Stimulated activated CD4-positive, alpha-beta T cell treated with anti-CD3 and anti-CD28 coated beads, Interleukin-15, amount 100 ng/mL, for 1 hour (primary cell): ENCODE measurements at places on chromosomes 4 and X.

DNA sequence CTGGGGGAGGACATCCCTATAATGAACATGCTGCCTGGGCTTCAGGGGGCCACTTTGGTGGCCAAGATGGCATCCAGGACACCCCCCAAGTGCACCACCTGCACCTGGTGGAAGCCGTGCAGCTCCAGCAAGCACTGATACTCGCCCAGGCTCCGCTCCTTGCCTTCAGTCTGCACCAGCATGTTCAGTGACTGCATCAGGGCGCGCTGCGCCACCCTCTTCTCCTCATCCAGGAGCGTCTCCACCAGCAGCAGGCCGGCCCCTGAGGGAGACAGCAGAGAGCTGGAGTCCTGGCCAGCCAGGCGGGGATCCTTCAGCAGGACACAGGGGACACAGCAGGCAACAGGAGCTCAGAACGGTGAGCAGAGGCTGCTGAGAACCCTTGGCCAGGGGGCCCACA is 11.3 kb upstream of the SLC25A6 start:
- DNase-seq, result no peak

- no peak for DNase-seq
These were observed 178.2 kb downstream of the HS3ST1 start for GRCh38 chr4:11250510-11250909.

DNA sequence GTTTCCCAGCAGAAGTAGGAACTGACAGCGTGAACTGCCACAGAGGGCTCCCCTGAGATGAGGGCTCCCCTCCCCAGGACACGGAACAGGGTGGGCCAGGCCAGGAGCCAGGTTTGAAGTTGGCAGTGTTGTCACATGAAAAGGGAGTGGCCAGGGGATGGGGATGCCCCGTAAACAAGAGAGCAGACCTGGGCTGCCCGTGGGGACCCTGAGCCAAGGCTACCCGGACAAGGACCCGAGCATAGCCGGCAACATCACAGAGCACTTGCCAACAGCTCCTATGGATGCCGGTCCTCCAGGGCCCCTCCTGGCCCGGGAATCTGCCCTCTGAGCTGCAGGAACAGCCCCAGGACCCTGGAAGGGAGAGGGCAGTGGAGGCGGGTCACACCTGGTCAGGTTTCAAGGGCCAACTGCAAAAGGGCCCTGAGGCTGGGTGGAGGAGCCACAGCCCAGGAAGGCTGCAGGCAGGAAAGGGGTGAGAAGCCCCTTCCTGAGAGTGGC is 102.1 kb downstream of the CPZ start:
- no peak for DNase-seq

DNA sequence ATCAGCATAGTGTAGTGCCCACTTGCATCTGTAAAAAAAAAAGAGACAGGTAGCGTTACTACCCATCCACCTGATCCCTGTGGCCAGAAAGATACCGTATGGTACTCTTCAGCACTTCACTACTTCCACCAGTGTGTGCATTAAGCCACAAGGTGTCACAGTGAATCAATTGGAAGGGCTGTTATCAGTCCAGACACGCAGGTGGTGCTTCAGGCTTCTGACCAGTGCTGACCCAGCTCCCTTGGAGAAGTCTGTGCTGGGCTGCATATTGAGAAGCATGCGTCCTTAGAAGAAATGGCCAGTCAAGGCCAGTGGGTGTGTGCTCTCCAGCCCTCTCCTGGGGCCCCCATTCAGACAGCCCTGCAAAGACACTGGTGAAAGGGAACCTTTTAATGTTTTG is 10.6 kb downstream of the LDB2 start:
- no peak for DNase-seq

- DNase-seq, result no peak
These were observed 9.3 kb upstream of the SYTL5 start for GRCh38 chrX:37997096-37997495.

DNA sequence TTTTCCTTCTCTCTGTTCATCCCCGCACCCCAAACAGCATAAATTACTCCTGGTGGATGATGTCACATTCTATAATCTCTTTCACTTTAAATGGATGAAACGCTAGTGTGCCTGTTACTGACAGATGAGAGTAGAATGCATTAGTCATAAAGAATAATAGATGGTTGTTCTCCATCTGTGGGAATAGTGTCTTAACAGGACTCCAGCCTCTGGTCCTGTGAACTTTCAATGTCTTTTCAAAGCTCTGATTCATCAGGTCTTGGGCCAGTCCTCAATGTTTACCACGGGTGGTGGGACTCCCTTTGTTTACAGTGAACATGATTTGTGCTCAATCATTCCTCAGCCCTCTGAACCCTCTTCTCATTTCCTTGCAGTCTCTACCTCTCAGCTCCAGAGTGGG is 182.6 kb downstream of the GABRB1 start:
- no peak for DNase-seq

- DNase-seq, result no peak
These were observed 22.7 kb upstream of the ACSL1 start for GRCh38 chr4:184848510-184848909.

- no peak for DNase-seq
These were observed 21.6 kb downstream of the PNMA6E start for GRCh38 chrX:153379508-153379907.

DNA sequence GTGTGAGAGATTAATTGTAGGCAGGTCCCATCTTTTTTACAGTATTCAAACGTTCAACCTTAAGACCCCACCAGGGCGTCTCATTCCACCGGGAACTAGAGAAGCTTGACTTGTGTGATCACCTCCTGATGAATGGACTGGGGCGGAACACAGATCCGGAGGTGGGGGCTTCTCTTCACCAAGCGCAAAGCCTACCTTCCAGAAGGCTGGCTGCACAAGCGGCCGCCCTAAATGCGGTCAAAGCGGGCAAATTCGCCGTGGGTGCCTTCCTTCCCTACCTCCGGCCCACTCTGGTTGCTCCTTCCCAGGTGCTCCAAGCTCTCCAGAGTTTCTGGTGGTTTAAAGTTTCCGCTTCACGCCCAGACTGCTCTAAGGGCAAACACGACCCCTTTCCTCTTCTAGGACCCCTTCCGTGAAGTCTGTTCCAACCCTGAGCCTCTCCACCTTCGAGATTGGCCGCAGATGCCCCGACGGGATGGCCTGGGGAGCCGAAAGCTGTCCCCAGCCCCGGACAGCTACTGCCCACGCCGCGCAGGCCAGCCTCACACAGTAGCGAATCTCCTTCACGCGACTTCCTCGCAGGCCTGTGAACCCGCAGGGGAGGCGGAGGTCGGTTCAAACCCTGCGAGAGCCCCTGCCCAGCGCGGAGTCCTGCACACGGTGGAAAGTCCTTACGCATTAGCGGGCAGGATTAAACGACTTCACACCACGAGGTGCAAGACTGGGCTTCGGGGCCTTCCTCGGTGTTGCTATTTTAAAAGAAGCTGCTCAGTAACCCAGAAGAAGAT is 1.6 kb upstream of the WWC2 start:
- DNase-seq, result no peak

DNA sequence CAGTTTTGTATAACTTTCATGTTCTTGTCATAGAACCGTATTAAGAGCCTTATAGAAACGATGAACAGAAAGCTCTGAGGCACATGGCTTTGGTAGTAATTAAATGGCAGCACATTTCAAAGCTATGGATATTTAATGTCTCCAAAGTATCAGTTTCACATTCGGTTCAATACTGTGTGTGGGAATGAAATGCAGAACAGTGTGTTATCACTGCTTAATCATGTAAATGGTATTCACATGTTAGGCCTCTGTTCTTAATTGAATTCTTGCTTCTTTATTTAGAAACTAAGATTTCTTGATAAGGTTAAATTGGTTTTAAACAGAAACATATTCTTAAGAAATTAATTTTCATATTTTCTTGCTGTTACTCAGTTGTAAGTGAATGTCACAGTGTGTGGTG is 701.0 kb upstream of the PITX2 start:
- no peak for DNase-seq

DNA sequence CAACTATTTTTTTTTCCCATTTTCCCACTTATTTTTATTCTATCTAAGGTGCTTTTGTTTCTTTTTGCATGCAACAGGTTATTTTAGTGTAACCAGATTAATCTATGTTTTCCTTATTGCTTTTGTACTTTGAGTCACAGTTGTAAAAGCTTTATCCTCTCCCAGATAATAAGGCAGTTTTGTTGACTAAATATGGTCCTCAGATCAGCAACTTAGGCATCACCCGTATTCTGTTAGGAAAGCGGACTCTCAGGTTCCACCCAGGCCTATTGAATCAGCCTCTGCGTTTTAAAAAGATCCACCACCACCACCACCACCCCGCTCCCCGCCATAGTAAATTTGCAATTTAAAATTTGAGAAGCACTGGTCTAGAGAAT is 58.6 kb upstream of the USP9X start:
- DNase-seq, result no peak

GRCh38 chr4:31947101-31947500 is 1226.9 kb downstream of the PCDH7 start:
- DNase-seq, result no peak

DNA sequence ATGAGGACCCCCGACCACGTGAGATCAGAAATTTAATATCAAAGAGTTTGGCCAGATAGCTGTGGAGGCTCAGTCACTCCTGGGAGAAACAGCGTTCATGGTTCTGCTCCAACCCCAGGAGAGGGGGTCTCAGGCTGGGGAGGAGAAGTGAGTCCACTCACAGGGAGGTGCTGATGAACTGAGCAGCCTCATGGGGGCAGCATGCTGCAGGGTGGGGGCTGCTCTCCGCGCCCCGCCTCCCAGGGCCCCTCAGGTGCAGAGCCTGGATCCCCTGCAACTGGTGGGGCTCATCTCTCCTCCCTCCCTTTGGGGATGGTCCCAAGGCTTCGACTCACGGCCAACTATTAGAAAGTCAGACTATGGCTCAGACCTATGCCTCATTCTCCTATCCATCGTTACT is 26.6 kb upstream of the C4orf50 start:
- DNase-seq, result no peak

DNA sequence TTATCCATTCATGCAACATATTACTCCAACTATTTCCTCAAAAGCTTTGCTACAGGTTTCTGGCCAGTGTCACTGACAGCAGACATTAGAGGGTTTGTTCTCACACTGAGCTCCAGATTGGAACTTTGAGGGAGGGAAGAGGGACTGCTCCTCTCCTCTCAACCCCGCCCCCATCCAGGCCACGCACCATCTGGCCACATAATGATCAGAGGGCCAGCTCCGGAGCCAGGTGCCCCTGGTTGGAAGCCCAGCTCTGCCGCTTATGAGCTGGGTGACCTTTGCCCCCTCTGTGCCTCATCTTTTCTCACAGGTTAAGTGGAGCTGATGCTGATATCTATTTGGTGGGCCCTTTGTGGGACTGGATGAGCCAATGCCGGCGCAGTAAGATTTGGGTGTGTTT is 55.8 kb downstream of the C4orf50 start:
- DNase-seq, result no peak

DNA sequence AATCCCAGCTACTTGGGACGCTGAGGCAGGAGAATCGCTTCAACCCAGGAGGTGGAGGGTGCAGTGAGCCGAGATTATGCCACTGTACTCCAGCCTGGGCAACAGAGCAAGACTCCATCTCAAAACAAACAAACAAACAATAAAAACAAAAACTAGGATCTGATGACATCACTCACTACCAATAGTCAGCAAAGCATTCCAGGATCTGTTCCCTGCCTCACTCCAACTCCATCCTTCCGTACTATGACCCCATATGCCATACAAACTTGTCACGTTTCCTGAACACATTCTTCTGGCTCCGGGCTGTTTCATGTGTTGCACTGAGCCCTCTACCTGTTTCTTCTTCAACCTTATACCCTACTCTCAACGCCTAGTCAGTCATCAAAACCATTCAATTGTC is 47.3 kb downstream of the RBM47 start:
- no peak for DNase-seq

GRCh38 chr4:134200811-134201215 is 776 bp downstream of the PABPC4L start:
- DNase-seq, result no peak
